ENCODE measurements at places on chromosomes 12 and 14.
A peak's percentile ranks its signal among the peaks of the same experiment; 100 is the strongest.

- peak; percentile 29 for DNase-seq
These were observed 520 bp downstream of the CSRP2 start for GRCh38 chr12:76878099-76878898.

DNA sequence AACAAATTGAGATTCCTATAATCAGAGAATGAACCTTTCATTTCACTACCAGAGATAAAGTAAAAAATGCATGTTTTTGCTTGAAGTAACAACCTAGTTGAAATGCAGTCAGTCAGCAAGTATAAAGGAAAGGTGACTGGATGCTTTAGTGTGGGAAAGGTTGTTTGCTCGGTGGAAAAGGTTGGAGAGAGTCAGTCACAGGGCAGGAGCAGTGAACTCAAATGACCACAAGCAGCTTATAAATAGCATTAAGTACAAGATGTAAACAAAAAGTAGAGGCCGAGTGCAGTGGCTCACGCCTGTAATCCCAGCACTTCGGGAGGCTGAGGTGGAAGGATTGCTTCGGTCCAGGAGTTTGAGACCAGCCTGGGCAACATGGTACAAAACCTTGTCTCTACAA lies 98.1 kb upstream of the FGD4 start:
- no peak for DNase-seq

DNA sequence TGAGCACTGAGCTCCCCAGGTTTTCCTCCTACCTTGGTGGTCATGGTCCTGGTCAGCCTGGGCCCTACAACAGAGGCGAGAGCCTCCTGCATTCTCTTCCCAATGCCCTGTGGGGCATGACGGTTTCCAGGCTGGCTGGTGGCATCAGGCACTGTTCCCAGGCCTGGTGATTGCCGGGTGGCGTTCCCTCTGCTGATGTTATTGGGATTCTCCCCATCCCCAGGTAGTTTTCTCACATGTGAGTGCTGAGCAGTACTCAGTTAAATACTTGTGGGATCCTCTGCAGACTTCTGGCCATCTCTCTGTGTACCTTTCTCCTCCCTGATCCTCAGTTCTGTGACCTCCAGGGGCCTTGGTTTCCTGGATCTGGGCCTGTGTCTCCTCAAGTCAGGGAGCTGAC lies 15.8 kb downstream of the C1R start:
- no peak for DNase-seq

DNA sequence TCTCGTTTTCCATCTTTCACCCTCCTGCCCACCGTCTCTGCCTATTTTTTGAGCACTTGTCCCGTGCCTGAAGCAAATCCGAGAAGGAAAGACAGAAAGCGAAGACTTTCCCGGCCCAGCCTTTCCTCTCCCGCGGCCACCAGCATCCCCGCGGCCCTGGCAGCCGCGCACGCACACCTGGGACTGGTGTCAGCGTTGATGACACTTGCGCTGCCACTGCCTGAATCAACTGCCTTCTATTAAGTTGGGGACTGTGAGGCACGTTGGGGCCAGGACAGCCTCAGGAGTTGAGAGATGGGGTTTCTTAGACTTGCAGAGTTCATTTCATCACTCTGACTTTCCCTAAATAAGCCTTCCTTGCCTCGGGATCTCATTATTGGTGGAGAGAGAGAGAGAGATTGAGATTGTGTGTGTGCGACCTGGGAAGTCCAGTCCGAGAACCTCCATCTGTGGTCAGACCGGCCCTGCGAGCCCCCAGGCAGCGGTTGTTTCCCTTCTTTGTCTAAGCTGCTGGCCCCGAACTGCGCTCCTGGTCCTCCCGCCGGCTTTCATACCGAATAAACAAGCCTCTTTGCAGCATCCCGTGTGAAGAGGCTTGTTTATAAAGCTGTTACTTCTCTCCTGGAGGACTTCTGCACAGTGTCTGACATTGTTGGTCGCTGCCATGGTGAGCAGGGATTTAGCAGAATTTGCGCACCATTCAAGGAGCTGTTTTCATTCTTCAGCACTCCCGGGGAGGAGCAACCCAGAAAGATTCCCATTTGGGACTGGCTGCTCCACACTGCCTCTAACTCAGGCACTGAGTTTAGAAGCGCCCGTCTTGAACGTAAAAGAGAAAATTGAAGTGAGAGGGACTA lies 1.5 kb downstream of the PDZRN4 start:
- no peak for DNase-seq

All from erythroblast (primary cell).